ENCODE measurements at places on chromosomes 16 and 17.

DNA sequence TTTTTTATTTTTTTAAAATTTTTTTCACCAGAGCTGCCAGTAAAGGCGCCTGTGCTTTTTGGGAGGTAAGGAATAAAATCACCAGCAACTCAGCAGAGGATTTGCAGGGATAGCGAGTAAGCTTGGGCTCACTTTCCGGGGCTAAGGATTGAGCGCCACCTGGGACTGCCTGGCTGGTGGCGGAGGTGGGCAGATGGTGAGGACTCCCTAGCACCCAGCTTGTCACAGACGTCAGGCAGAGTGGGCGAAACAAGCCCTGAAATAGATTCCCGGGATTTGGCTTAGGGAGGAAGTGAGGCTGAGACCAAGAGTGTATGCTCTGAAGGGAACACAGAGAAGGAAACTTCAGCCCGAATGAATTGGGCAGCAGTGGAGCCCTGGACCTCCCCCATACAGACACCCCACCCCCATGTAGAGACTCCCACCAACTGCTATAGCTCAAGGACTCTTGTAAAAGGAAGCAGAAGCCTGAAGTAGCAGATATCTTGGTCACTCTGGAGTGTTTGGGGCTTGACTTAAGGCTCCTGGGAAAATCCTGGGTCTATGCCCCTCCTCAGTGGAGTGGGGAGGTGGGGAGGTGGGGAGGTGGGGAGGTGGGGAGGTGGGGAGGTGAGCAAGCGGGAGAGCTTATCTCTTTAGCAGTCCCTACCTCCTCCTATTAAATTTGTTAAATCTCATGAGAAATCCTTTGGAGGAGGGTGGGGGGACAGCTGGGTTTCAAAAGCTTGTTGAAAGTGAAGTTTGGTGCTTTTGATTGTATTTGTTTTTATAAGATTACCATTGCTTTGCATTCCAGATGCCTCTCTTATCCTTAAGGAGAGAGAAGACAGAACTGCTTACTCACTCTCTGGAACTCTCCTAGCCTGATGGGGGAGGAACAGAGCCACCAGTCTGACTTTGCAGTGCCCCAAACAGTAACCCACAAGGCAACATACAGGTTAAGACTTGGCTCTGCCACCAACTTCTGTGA, 8.2 kb downstream of the ARL4D start:
- no peak for DNase-seq

DNA sequence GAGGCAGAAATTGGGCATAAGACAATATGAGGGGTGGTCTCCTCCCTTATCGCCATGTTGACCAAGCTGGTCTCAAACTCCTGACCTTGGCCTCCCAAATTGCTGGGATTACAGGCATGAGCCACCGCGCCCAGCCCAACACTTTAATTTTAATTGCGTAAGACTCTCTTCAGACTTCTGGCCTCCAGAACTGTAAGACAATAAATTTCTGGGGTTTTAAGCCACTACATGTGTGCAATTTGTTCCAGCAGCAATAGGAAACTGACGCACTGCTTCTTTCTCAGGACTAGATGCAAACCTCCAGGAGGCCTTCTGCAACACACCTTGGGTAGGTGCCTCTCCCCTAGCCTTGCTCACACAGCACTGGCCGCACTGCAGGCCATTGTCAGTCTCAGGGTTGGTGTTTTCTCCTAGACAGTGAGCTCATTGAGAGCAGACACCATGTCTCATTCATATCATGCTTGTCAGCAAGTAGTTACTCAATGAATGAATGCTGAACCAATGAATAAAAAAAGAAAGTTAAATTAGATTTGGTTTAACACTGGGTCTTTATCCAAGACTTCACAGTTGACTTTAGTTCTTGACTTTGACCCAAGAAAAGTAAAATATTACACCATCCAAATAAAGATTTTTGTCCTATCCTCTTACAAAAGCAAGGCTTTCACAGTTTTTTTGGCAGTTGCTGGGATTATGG, 5.5 kb upstream of the ACSF2 start:
- no peak for DNase-seq

- no peak for DNase-seq
Measured at GRCh38 chr16:74304164-74304834, 7.7 kb downstream of the PSMD7 start.

- DNase-seq: no peak
Measured at GRCh38 chr17:58630883-58631522, 60.8 kb downstream of the TEX14 start.

- no peak for DNase-seq
Measured at GRCh38 chr17:7845359-7846062, 9.4 kb upstream of the TMEM88 start.
